ENCODE measurements at places on chromosomes 3 and 15. TPM values are rescaled to one million over a fixed set of nuclear protein-coding genes. Genes with fewer than 3 reads are reported as not detected.

- no peak for DNase-seq
Observed at GRCh38 chr3:194512895-194513601, 26.2 kb upstream of the ATP13A3 start.

- DNase-seq: no peak
Observed at GRCh38 chr3:137948400-137949072, 61.4 kb upstream of the CLDN18 start.

DNA sequence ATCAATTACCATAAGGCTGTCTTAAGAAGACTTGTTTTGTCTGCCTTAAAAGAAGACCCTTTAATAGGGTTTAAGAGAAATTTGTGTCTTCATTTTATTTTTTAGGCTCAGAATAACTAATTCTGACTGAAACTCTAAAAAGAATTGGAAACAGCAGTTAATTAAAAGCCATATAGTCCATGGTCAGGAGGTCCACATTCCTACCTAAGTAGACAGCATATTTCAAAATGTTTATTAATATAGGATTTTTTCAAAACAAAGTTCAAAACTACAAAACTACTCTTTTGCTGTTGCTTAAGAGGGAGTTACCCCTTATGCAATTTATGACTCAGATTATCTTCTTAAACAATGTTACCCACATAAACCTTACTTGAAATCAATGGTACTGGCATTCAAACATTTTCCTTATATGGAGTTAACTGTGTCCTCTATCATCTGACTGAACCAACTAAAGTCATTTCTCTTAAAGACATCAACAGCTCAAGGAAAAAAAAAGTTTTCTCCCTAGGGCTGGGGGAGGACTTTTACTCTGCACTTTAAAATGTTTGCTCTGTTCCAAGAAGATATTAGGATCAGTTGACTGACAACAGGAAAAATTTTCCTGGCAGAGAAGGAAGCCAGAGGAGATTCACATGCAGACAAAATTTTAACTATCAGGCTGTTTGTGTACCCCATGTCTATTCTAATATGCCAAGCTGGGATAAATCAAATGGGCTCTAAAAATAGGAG is 56.8 kb upstream of the NANOGP8 start:
- peak; percentile 85 for DNase-seq

GRCh38 chr15:75348562-75349350 is 1.9 kb downstream of the NEIL1 start:
- peak; percentile 41 for DNase-seq

- DNase-seq: peak; percentile 93
Observed at GRCh38 chr3:15332405-15333098, at the start of gene SH3BP5. TSS of gene SH3BP5 (minus strand) at chr3:15332586. CDS start at chr3:15332408, 178 bp downstream.

GRCh38 chr3:31592764-31593163 is 60.0 kb downstream of the STT3B start:
- no peak for DNase-seq

LRRC31 gene
- total RNA-seq: not detected

ACTC1 gene
- 21.4 TPM for total RNA-seq

Measured in GM23248 (cell line).